WERI-Rb-1 (cell line): ENCODE measurements at places on chromosomes 1 and 21.

GRCh38 chr21:16194095-16194787 lies 464.5 kb downstream of the USP25 start:
- peak; percentile 16 for DNase-seq

GRCh38 chr21:18350216-18350615 lies 53.4 kb downstream of the TMPRSS15 start:
- DNase-seq: no peak

DNA sequence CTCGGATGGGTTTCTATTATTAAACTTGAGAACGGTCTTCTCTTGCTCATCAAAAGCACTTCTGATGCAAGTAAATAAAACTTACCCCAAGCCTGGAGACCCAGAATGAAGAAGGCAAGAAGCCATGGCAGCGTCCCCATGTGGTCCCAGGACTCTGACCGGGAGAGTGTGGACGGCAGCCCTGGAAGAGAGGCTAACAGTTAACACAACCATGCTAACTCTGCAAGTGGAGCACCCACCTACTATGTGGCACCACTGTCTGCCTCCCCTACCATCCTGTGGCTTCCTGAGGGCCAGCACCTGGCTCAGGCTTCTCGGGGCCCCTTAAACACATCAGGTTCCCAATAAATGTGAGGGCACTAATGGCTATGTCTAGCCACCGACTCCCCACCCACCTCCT lies 2.2 kb downstream of the PGLYRP3 start:
- DNase-seq: no peak

GRCh38 chr1:36567601-36568341 lies 85.1 kb upstream of the CSF3R start:
- DNase-seq: peak; percentile 97

DNA sequence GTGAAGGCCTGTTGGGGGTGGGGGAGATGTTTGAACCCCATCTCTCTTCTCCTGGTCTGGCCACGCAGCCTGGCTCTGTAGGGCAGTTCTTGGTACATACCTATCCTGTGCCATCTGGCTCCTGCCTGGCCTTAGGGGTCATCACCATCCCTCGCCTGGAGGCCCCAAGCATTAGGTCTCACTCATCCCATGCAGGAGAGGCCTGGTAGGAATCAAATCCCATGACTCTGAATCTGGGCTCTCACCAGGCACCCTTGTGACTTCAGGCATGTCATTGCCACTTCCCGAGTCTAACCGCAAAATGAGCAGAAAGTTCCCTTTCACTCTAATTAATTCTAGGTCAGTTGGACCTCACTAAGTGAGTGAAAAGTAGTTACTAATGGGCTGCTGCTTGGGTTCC lies 37.2 kb downstream of the ETNK2 start:
- no peak for DNase-seq

DNA sequence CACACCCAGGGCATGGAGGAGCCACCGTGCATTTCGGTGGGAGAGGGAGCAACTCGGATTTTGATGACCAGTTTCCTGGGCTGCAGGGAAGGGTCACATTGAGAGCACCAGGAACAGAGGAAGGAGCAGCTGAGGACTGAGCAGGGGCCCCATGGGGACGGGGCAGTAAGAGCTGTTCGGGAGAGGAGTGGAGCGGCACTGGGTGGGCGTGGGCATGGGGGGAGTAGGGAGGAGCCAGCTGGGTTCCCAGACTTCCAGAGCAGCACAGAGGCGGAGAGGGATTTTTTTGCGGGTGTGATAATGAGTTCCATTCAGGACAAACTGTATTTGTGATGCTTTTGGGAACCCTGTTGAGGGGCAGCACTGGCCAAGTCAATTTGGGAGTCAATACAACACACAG lies 17.4 kb upstream of the GPR153 start:
- no peak for DNase-seq
